ENCODE measurements at places on chromosomes 2 and 18. TPM values are rescaled to one million over a fixed set of nuclear protein-coding genes. Genes with fewer than 3 reads are reported as not detected.

SLC5A7 gene
- not detected for total RNA-seq

DNA sequence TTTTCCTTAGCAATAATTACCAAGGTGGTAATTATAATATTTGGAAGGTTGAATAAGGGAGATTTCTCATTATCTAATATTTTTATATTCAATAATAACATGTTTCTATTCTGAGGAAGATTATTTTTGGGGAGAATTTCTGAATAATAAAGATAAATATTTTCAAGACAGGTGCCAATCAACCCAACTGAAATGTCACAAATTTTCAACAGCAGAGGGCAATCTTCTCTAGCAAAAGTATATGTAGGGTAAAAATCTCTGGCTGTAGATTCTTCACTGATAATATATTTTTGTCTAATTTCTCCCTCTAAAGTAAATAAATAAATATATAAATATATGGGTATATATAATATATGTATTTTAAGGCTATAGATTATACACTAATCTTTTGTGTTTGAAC, 1187.2 kb upstream of the CRIM1 start:
- no peak for DNase-seq

DNA sequence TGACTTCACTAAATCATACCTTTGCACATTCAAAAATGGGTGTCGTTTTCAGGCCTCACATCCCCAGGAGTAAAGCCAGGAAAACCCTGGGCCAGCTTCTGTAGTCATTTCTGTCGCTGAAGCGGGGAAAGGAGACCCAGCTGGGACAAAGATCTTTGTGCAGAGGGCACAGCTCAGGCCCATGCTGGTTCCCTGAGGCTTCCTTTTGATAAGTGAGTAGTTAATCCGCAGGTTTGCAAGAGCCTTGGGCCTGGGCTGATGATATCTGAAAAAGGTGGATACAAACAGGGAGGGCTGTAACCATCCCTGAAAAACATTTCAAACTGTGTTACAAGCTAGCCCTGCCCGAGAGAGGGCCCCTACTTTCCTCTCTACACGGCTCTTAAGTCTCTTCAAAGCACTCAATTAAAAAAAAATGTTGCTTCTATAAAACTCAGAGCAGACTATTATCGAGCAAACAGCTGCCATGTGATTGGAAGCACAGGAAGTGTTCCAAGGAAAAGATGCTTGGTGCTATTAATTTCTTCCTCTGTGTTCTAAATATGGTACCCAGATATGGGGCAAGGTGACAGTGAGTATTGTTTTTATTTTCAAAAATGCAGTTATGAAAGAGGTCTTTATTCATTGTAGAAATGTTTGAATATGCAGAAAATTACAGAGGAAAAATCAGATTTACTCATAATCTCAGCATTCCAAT, 117.2 kb downstream of the LNPK start:
- DNase-seq = no peak

DNA sequence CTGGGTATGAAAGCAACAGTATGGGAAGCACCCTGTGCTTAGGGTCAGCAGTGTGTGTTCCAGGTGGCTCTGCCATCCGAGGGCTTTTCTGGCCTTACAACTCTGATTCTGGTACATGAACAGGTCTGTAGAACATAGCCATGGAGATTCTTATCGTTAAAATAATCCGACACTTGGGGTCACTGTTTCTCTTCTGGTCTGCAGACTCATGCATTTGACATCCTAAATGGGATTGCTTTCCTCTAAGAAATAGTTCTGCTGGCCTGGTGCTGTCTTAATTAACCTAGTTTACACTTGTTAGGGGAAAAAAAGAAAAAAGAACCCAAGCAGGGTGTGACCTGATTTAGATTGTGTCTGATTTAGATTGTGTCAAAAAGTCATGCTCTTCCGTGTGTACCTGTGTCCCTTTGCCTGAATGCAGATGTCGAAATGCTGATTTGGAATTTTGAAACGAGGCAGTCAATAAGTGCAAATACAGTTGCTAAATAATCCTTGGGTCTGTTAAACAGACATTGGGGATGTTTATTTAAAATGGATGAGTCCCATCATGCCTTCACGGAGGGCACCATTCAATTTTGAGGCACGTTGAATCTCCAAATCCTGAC, 59.6 kb downstream of the TRPM8 start:
- peak; percentile 84 for DNase-seq

All from activated CD4-positive, alpha-beta T cell treated with anti-CD3 and anti-CD28 coated beads, Interleukin-2, amount 10 ng/mL, durations not matched to agents 24 days and 14 days (primary cell).